ENCODE measurements at places on chromosomes 3 and 15.

GRCh38 chr15:49438962-49439631 lies 16.1 kb downstream of the FGF7 start:
- DNase-seq = no peak

- no peak for DNase-seq
Measured at GRCh38 chr3:46882377-46883053, 5.0 kb downstream of the PTH1R start.

DNA sequence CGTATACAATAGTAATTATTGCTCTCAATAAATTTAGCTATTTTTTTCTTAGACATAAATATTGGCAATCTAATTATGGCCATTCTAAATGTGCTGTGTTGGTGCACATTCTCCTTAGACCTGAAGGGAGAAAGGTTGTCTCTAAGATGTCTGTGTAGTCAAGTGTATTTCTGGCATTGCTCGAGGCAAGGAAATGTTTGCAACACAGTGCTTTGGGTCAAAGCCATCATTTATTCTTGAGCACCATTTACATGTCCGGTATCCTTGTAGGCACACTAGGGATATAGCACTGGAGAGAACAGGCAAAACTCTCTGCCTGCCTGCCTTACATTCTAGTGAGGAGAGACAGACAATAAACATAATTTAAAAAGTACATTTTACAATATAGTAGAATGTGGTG lies 2.6 kb upstream of the PHLDB2 start:
- DNase-seq = no peak

DNA sequence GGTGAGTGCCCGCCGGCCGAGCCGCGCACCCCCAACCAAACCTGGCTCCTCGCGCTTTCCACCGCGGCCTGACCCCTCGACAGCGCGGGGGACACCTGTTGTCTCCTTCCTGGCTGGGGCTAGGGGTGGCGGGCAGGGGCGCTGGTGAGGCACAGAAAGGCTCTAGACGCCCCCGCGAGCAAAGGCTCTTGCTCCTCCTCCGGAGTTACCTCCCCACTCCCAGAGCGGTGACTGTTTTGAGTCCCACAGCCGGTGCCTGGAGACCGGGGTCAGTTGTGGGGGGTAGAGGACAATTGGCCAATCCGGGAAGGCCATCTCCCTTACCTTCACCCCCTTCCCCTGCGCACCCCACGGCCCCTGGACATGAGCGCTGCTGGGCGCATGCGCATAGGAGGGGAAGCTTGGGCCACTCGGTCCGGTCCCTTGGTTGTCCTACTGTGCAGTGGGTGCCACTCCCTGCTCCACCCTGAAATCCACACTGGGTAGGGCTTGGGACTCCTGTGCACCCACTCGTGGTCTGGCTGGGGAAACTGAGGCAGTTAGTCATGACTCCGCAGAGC lies 554 bp downstream of the CHST13 start:
- DNase-seq = no peak

GRCh38 chr3:15262021-15262420 lies 56.0 kb downstream of the CAPN7 start:
- DNase-seq = no peak

DNA sequence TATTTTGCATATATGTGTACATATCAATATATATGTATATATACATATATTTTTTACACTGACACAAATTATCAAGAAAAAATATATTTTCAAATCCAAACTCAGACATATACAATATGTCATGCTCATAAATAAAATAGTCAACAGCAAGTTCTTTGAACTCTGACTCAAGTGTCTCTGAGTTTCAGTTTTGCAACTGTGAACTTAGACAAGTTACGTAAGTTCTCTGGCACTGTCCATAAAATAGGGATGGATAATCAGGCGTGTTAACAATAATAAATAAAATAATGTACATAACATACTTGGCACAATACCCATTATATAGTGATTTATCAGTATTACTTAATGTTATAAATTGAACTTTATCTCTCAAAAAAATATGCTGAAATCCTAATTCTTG lies 12.1 kb upstream of the XRN1 start:
- no peak for DNase-seq

DNA sequence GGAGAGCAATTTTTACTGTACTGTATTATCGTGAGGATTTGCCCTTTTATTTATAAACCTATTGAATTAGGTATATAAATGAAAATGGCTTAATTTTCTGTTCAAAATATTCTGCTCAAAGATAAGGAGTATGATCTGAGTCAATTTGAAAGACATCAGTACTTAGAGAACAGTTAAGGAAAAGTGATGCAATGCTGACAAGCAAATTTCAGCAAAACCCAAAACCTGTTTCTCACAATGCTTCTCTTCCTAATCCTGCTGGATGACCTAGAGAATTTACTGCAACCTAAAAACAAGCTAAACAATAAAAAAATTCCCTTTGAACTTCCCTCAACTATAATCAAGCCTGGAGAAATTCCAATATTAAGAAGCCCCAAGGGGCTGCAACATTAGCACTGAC lies 82.7 kb downstream of the RFX7 start:
- DNase-seq = no peak

DNA sequence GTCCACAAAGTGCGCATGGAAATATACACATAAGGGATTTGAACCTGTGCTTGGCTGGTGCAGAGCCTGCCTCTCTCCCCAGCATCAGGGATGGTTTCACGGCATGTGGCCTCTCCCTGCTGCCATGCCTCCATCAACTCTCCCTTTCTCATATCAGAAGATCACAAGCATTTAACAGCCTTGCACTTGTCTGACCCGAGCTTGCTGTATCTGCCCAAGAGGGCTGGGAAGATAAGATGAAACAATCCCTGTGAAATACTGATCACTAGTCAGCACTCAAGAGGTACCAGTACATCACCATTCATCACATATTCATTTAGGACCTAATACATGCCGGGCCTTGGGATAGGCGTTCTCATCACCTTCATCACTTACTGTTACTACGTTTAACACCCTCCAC lies 107.6 kb upstream of the ARHGEF3 start:
- DNase-seq = no peak

DNA sequence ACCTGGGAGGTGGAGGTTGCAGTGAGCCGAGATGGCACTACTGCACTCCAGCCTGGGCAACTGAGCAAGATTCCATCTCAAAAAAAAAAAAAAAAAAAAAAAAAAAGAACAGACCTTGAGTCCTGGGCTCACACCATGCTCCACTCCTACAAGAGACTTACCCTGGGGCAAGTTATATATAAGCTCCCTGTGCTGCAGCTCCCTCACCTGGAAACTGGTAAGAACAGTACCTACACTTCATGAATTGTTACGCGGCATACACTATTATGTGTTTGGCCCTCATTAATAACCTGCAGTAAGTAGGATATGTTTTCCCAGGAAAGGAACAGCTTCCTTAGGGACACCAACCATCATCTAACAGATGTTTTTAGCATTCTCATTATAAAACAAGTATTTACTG lies 119.6 kb downstream of the FMN1 start:
- DNase-seq = no peak

DNA sequence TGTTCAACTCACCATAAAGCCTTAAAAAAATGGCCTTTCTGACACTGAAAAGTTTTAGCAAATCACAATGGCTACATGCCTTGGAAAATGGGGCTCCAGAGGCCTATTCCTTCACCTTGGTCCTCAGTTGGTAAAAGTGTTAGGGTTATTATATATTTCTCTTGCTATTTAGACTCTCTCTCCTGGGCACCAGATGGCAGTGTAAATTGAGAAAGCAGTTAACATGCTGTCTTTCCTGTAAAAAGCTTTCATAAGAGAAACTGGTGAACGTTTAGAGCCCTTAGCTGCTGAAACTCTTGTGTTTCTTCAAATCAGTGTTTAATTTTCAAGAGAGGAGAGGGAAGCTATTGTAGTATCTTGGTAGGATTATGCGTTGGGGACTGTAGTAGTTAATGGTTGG lies 89.9 kb downstream of the LRTM1 start:
- DNase-seq = no peak

GRCh38 chr15:39936187-39936586 lies 2.3 kb downstream of the EIF2AK4 start:
- DNase-seq = no peak

DNA sequence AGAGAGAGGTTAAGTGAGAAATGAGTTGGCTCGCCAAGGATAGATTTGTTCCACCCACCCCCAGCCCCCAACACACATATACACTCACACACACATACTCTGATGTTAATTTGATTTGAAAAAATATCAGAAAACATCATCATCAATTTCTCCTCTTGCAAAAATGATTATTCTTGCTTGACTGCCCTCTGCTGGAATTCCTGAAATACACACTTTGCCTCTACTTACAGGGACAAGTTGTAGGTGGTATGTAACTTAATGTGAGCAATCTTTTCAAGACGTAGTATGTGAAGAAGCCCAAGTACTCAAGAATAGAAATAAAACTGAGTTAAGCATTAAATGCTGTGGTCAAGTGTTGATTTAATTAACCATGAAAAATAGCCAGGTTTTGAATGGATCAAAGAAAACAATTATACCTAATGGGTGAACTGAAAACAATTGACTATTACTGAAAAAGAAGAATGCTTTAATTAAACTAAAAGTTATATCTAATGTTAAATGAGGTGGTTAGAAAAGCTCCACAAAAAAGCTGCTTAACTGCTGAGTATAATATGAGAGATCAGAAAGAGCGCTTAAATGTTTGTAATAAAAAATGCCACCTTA lies 46.6 kb upstream of the MDFIC2 start:
- DNase-seq = peak; percentile 4

GRCh38 chr15:41661518-41662225 lies 1.5 kb downstream of the MGA start:
- peak; percentile 70 for DNase-seq

DNA sequence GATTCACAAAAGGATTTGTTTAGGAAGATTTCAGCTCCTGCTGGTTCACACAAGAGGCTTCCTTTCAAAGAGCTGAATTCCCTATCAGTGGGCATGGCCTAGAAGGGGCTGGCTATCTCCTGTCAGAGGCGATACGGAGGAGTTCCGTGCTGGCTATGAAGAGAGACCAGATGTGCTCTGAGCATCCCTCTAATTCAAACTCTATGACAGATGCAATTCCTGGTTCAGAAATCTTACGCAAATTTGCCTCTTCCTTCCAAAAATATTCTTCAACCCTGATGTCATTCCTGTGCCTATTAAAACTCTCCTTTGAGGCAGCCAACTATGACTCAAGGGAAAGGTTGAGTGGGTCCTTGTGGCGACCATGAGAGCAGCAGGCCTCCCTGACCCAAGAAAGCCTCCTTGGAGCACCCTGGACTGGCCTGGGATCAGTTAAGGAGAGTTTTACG lies 139.3 kb upstream of the HES1 start:
- DNase-seq = no peak

- DNase-seq = no peak
Measured at GRCh38 chr3:72161881-72162595, 377.1 kb upstream of the PROK2 start.

DNA sequence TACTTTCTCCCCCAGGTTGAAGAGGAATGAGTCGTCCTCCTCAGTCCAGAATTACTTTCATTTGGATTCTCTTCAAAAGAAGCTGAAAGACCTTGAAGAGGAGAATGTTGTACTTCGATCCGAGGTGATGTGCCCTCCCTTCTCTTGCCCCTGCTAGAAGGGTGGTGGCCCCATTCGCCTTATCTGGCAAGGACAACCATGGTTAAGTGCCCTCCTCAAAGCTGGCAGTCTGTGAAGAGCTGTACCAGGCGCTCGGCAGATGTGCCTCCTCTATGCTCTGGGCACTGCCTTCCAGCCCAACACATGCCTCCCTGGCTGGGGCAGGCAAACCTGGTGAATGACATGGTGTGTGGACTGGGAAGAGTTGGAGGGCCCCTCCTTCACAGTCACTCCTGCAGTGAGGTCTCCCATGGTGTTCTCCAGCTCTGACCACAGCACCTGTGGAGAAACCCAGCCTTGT lies 77.0 kb downstream of the CCK start:
- no peak for DNase-seq

DNA sequence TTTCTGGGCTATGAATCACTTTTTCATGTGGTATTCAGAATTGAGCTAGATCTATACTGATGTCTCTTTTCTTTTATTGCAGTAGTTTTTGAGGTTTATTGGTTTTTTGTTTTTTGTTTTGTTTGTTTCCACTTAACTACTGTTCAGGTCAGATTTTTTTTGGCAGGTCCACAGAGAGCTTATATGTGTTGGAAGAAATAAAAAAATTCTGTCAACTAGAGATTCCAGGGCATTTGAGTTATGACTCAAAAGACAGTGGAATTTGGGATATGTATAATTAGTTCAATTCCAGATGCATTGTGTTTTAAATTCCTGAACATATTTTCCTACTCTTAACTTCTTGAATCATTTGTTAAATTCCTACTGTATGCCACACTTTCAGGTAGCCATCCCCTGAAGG lies 727.2 kb downstream of the SI start:
- DNase-seq = no peak

DNA sequence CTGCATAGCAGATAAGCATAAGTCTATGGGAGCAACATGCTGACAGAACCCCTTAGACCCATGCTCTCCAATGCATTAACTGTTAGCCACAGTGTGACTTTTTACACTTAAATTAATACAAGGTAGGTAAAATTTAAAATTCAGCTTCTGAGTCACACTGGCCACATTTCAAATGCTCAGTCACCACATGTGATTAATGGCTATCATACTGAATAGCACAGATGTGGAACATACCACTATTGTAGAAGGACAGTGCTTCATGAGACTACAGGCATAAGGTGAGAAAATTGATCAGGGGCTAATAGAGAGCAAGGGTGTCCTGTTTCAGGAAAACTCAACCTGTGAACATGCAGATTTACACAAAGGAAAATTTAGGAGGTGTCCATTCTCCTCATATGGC lies 357.0 kb upstream of the SEMA6D start:
- no peak for DNase-seq

DNA sequence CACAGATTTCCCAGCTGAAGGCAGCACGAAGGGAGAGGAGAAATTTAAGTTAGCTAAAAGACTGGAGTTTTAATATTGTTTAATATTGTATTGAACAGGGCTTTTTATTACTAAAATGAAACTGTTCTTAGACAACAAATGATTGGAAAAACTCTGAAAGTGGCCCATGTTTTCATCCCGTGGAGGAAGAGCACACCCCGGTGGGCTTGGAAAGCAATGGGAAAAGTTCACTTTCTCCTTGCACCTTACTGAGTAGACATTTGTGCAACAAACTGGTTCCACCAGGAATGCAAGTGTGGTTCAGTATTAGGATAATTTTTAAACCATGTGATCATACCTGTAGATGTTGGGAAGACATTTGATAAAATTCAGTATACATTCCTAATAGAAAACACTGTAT lies 8.2 kb upstream of the ESYT3 start:
- DNase-seq = peak; percentile 14

GRCh38 chr15:88838667-88839066 lies 35.4 kb downstream of the ACAN start:
- DNase-seq = no peak

DNA sequence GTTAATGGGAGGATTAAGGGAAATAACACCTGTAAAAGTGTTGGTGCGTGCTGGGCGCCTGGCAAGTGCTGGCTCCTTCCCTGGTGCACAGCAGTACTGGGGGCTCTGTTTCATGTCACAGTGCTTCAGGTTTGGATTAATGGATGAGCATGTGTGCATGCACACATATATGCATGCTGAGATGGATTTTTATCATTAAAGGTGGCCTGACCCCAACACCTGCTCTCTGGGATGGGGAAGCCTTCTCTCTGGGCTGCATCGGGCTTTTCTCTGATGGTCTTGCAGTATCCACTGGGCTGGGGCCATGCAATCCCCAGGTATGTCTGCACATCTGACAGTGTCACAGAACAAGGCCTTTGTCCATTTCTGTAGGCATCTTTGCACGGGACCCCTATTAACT lies 127.5 kb upstream of the PLXNA1 start:
- no peak for DNase-seq

- DNase-seq = no peak
Measured at GRCh38 chr3:195153653-195154052, 117.3 kb downstream of the XXYLT1 start.

Data from SHP77 treated with DMSO at 0.1 percent for 48 hours (cell line).